ENCODE measurements at places on chromosomes 2 and 18.

- no peak for DNase-seq
Observed at GRCh38 chr18:71431171-71431570, 1113.0 kb downstream of the CBLN2 start.

DNA sequence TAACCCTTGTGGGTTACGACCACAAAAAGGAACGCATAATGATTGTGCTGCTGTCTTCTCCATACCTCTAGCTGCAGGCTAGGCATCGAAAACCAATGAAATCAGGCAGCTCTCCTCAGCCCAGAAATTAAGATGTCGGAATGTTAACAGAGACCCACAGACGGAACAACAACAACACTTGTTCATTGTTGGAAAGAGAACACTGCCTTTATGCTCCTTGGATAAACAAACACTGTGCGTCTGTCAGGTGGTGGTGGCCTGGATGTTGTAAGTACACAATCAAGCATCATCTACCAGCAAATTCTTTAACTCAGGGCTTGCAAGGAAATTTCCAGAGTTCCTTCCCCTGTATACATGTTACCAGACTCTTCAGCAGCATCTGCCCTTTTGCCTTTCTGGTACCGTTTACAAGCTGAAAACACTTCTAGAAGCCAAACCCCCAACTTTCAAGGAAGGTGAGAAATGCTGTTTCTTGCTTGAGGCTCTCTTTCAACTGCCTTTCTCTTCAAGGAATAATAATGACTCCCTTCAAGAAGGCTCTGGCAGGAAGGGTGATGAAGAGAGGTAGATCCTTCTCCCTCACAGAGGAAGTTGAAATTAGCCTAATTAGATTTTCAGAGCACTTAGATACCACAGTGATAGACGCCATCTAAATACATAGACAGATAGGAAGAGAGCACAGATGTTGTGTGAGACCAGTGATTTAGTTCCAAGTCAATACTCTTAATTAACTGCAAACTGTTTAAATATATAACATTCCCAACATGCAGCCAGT is 332.7 kb downstream of the ZNF521 start:
- no peak for DNase-seq

DNA sequence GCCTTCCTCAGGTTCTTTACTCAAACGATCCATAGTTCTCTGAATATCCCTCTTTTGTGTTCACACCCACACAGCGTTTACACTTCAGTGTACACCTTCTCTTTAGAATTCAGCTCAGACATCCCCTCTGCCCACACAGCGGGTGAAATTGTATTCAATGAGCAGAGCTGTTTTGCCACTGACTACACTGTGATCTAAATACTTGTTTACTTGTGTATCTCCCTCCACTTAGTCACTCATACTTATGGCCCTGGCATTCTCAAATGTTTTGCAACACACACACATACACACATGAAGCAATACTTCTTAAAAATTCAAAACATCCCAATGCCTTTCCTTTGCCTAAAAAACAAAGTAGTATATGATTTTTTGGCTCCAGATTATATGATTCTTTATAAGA is 297.1 kb downstream of the TMX3 start:
- no peak for DNase-seq

- DNase-seq: no peak
Observed at GRCh38 chr2:106041150-106041549, 153.0 kb downstream of the UXS1 start.

GRCh38 chr2:218406949-218407618 is 7.4 kb downstream of the CTDSP1 start:
- peak; percentile 79 for DNase-seq

GRCh38 chr18:48850822-48851598 is 99.8 kb downstream of the SMAD7 start:
- peak; percentile 72 for DNase-seq

- DNase-seq: no peak
Observed at GRCh38 chr18:56285387-56286065, 352.9 kb downstream of the TXNL1 start.

GRCh38 chr2:208373460-208374089 is 33.0 kb upstream of the PTH2R start:
- peak; percentile 71 for DNase-seq

Measured in muscle of leg (tissue), 16 donors.